Right renal pelvis (tissue), 4 donors: ENCODE measurements at places on chromosomes 12 and 14. TPM values are rescaled to one million over a fixed set of nuclear protein-coding genes. Genes with fewer than 3 reads are reported as not detected.

The GLT1D1 gene
- polyA plus RNA-seq, result 1.7 TPM

- DNase-seq, result no peak
These were observed 26.2 kb upstream of the ALX1 start for GRCh38 chr12:85253853-85254252.

DNA sequence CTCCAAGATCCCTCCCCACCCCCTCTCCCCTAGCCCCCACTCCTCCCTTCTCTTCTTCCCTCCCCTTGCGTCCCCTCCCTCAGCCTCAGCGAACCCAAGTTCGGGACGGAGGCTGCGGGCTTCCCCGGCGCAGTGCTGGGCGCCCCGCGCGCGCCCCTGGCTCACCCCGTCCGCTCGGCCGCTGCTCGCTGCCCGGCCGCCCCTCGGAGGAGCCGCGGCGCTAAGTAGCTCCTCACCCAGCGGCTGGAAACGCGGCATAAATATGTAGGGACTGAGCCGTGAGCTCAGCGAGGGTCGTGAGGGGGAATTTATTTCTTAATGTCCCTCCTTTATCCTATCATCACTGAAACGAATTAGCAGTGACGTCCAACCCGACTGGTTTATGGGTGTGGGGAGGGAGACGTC, at the start of gene NOS1:
Gene NOS1, minus strand, starts transcription at position 280 of the 405 bp plus-strand sequence. CDS start 30,557 bp downstream, outside the sequence.
- no peak for DNase-seq

DNA sequence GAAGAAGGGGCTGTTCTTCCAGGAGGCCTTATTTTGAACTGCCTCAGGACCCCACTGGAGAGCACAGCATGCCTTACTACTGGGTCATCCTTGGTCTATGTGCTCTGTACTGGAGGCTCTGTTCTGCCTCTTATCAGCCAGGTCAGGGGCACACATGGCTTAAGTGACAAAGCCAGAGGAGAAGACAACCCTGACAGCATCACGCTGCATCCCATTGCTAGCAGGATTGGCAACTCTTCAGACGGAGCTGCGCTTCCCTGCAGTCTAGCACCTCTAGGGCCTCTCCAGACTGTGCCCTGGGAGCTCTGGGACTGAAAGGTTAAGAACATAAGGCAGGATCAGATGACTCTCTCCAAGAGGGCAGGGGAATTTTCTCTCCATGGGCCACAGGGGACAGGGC, 17.3 kb upstream of the TIGAR start:
- DNase-seq, result no peak

DNA sequence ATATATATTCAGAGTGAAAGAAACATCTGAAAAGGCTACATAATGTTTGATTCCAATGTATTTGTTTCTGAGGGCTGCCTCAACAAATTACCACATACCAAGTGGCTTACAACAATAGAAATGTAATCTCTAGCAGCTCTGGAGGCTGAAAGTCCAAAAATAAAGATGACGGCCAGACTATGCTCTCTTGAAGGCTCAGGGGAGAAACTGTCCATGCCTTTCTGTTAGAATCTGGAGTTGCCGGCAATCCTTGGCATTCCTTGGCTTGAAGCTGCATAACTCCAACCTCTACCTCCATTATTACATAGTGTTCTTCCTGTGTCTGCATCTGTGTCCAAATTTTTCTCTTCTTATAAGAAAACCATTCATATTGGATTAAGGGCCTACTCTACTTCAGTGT, 68.1 kb upstream of the PLEKHG7 start:
- no peak for DNase-seq

- DNase-seq, result no peak
These were observed 93.4 kb downstream of the DIO2 start for GRCh38 chr14:80117876-80118275.

DNA sequence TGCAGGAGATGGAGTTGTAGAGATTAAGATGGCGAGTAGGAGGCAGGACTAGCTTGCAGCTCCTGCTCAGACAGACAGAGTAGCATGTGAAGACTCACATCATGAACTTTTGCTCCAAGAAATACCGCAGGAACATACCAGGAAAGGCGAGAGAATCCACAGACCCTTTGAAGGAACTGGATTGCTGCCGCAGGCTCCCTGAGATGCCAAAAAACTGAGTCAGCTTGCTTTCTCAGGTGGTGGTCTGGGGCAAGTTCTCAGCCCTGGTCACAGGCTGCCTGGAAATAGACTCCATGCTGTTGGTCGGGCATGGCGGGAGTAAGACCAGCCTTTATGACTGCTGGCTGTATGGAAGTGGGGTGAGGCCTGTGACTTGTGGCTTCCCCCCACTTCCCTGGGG, 163.6 kb upstream of the NAV3 start:
- no peak for DNase-seq

GRCh38 chr12:52029685-52030084, 21.6 kb upstream of the NR4A1 start:
- no peak for DNase-seq

GRCh38 chr12:102021540-102022246, 40.1 kb downstream of the WASHC3 start:
- DNase-seq, result no peak

- no peak for DNase-seq
These were observed 850 bp upstream of the ZNF385A start for GRCh38 chr12:54385251-54385914.
